ENCODE measurements at places on chromosomes 1 and 21. TPM values are rescaled to one million over a fixed set of nuclear protein-coding genes. Genes with fewer than 3 reads are reported as not detected.

DNA sequence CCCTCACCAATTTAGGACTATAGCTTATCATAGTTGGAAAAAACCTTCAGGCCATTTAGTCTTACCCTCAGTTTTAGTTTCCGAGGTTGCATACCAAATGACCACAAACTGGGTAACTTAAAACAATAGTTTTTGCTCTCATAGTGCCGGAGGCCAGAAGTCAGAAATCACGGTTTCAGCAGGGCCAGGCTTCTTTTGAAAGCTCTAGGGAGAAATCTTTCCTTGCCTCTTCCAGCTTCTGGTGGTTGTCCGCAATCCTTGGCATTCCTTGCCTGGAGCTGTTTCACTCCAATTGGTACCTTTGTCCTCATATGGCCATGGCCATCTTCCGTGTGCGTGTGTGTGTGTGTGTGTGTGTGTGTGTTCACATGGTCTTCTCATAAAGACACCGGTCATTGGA, 12.4 kb upstream of the PLXNA2 start:
- peaks cover 4% of the 10 kb centered on the region for H3K27me3 ChIP-seq
- no peak overlapping the region for H3K4me3 ChIP-seq
- DNase-seq: no peak
- H3K4me1 ChIP-seq: no peaks in the 10 kb centered on the region
- H3K27ac ChIP-seq: no peak overlapping the region

CD84 gene
- total RNA-seq: 0.26 TPM

GRCh38 chr1:198467342-198467741, 73.1 kb downstream of the ATP6V1G3 start:
- no peaks in the 10 kb centered on the region for H3K27me3 ChIP-seq
- H3K4me1 ChIP-seq: peaks cover 10% of the 10 kb centered on the region
- H3K4me3 ChIP-seq: no peak overlapping the region
- no peak overlapping the region for H3K27ac ChIP-seq
- no peaks in the 10 kb centered on the region for H3K36me3 ChIP-seq
- no peak for DNase-seq

DNA sequence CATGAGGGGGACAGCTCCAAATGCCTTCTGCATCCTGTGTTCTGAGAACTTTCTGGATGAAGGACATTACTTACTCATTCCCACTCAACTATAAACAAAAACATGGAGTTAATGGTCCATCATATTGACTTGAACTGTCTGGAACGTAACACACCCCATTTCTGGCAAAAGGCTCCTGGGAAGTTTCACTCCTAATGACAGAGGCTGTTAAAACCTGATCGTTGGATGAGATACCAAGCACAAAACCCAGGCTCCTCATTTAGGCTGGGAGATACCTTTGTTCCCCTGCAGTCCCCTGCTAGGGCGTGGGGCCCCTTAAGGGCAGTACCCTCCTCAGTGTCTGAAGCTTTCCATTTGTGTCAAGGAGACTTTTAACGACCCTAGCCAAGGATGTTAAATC, 78.9 kb downstream of the RHOU start:
- no peaks in the 10 kb centered on the region for H3K27me3 ChIP-seq
- H3K36me3 ChIP-seq: no peaks in the 10 kb centered on the region
- H3K4me3 ChIP-seq: no peak overlapping the region

DNA sequence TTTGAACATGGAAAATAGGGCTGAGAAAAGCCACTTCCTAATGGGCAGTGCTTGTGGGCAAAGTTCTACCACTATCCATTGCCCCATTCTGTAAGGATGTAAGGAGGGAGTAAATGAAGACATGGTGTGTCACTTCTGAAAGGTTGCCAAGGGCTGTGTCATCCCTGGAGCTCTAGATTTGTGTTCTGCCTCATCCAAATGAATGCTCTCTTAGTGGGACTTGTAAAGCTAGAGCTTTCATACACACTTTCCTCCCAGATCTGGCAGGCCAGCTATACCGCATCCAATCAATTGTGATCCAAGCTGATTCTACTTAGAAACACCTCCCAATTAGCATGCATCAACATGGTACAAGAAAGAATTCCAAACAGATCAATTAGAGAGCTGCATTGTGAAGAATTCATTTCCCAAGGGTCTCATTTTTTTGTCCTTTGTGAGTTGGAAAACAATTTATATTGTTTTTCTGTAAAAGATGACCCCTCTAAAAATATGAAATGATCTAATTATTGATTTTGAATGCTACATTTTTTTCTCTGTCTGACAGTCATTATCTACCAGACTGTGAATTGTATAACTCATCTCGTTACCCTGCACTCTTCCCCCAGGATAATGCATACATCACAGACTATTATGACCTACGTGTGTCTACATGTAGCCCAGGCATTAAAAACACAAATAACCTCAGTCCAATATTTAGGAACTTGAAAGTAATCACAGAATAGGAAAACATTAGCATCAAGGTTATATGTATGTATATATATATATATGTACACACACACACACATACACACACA, 117.1 kb upstream of the DUSP10 start:
- no peak overlapping the region for H3K4me3 ChIP-seq
- peak; percentile 67 for DNase-seq
- no peaks in the 10 kb centered on the region for H3K4me1 ChIP-seq
- H3K36me3 ChIP-seq: no peaks in the 10 kb centered on the region
- H3K27me3 ChIP-seq: peaks cover 3% of the 10 kb centered on the region

DNA sequence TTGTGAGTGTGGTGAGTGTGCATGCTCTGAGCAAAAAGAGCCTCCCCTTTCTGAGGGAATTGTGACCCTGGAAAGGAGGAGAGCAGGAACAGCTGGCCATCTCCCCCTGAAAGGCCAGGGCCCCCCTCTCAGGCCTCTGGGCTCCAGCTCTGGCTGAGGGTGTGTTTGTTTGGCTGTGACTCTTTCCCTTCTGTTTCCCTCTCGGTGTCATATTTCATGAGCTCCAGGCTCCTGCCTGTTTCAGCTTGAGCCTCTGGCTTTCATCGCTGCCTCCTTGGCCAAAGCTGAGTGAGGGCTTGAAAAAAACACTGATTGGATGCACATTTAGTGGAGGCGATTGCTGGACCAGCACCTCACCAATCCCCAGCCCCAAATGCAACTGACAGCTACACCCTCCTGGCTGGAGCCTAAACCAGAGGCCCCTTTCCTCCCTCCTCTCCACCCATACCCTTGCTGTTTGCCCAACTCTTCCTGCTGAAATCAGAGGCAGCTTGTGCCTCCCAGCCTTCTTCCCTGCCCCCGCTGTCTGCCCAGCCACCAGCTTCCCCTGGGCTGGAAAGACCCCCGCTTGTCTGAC, 64.1 kb downstream of the DDR2 start:
- DNase-seq: no peak
- H3K27me3 ChIP-seq: no peaks in the 10 kb centered on the region
- H3K27ac ChIP-seq: peak overlapping the region; percentile 85
- H3K36me3 ChIP-seq: no peaks in the 10 kb centered on the region
- H3K4me1 ChIP-seq: peaks cover 25% of the 10 kb centered on the region
- no peak overlapping the region for H3K4me3 ChIP-seq

DNA sequence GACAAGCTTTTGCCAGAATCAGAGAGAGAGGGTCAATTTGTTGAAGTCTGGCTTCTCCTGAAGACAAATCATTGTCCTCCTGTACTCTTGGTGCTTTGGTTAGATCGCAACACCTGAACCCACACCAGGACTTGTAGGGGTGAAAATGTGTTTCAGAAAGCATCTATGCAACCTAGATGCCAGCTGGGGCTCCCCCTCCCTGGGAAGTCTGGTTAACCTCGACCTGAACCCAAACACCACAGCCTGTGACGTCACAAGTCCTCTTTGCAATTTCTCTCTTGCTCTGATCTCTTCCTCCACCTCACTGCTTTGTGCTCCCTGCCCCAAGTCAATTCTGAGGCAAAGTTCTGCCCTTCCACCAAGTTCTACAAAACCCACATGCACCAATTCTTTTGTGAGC, 42.8 kb upstream of the USP24 start:
- no peaks in the 10 kb centered on the region for H3K36me3 ChIP-seq
- H3K4me3 ChIP-seq: no peak overlapping the region
- H3K4me1 ChIP-seq: no peaks in the 10 kb centered on the region

- no peaks in the 10 kb centered on the region for H3K36me3 ChIP-seq
- no peak for DNase-seq
- peaks cover 24% of the 10 kb centered on the region for H3K27me3 ChIP-seq
Observed at GRCh38 chr1:214220891-214221290, 60.1 kb upstream of the SMYD2 start.
